ENCODE measurements at places on chromosomes 2 and 18.

- DNase-seq = no peak
These were observed 83.8 kb downstream of the AGAP1 start for GRCh38 chr2:235577404-235578330.

DNA sequence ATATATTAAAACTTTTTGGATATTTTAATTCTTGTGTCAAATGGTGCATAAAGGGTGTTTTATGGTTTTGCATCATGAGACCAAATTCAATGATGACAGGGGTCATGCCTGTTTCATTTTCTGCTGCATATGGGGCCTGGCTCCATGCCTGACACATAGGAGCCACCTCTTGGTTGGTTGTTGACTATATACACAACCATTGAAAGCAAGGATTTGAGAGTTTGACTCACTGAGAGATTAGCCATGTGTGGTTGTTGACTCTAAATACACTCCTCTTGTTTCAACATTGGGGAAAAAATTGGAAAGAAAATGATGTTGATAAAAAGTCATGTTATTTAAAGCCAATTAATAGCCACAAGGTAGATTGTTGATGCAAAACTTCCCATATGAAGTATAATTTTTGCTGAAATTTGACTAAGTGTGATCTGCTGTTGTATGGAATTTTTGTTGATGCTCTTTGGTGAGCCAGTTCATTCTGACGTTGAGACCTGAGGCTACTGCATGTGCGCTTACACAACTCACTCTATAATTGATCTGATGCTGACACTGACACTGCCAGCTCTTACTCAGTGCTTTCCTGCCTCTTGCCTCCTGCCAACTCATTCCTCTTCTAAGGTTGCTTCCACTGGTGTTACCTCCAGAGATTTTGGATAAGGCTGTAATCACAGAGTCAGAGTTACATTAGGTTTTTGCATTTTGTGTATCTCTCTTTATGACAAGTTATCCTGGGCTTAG, 446.2 kb upstream of the SLC14A2 start:
- no peak for DNase-seq

DNA sequence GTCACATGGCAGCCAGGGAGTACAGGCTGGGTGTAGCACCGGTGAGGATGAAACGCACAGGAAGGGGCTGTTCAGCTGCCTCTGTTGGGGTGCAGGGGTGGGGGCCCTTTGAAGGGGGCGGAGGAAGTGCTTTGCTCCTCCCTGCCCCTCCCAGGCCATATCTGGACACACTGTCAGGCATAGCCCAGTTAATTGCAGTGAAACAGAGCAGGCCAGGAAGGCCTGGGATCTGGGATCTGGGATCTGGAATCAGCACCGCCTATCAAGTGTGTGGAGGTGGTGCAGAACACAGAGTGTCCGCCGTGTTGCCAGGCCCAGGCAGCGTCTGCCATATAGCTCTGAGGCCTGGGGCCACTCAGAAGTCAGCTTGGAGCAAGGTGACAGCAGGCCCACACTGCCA, 119.3 kb upstream of the MSH2 start:
- no peak for DNase-seq

GRCh38 chr2:96860065-96861029, 2.5 kb upstream of the ANKRD39 start:
- DNase-seq = peak; percentile 36

DNA sequence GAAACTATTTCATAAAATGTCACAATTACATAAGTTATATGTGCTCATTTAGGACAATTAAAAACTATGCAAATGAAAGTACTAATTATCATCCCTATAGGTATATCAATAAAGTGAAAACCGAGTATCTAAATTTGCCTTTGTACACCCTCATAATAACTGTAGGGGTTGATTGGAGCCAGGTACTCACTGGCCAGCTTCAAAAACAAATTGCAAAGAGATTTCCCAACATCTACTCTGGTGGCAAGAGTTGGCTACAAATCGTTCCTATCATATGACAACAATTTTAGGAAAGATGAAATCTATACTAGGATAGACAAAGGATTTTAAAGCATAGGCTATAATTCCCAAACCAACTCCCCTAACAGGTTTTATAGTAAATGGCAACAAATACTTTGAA, 556.4 kb downstream of the LRRTM4 start:
- DNase-seq = no peak

GRCh38 chr2:148592791-148593190, 51.8 kb upstream of the EPC2 start:
- DNase-seq = no peak

DNA sequence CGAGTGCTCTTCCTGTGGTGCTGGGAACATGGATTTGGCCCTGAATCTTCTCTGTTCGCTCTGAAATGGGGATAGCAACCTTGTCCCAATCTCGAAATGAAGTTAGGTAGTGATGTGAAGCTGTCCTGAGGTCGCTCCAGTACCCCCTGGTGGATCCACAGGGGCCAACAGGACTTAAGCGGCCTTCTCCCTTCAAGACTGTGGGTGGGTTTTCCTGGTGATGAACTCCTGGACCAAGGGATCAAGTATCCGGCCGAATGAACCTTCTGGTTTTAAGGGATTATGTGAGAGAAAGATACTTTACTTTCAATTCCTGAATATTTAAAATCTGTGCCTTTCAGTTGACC, 156.5 kb downstream of the NAPG start:
- DNase-seq = no peak

DNA sequence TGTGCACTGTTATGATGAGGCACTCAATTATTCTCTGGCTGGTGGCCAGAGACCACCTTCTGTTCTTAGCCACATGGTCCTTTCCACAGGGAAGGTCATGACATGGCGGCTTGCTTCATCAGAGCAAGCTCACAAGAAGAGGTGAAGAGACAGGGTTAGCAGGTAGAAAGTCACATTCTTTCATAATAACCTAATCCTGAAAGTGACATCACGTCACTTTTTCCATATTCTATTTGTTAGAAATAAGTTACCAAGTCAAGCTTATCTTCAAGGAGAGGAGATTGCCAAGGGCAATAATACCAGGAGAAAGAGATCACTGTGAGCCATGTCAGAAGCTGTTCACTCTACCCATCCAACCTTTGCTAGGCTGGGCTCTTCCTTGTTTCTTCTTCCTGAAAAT, 139.4 kb downstream of the OSR1 start:
- no peak for DNase-seq

GRCh38 chr2:138503087-138503442, 1.5 kb downstream of the SPOPL start:
- DNase-seq = no peak

- peak; percentile 74 for DNase-seq
These were observed 997 bp upstream of the TGIF1 start for GRCh38 chr18:3448838-3449511.

DNA sequence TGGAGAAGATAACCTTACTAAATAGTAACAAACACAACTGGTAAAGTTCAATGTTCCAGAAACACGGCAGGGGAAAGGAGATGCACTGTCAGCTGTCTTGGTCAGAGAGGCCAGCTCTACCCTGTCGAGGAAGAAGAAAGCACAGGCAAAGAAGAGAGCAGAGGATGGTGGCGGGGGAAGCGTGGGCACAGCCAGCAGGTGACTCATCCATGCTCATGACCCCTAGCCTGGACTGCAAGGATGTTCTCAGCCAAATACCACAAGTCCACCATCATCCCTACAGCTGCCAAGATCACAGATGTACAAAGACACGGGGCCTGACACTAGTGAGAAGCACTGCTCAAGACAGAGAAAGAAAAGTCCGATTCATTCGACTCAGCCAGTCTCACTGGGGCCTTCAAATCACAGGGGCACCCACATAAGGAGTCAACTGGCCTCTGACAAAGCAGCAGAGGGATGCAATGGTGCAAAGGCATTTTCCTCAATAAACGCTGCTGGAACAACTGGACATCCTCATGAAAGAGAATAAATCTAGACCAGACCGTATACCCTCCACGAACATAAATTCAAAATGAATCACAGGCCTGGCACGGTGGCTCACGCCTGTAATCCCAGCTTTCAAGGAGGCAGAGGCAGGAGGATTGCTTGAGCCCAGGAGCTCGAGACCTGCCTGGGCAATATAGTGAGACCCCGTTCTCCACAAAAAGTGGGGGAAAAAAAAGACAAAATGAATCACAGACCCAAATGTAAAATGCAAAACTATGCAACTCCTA, 5.6 kb downstream of the DTYMK start:
- no peak for DNase-seq

DNA sequence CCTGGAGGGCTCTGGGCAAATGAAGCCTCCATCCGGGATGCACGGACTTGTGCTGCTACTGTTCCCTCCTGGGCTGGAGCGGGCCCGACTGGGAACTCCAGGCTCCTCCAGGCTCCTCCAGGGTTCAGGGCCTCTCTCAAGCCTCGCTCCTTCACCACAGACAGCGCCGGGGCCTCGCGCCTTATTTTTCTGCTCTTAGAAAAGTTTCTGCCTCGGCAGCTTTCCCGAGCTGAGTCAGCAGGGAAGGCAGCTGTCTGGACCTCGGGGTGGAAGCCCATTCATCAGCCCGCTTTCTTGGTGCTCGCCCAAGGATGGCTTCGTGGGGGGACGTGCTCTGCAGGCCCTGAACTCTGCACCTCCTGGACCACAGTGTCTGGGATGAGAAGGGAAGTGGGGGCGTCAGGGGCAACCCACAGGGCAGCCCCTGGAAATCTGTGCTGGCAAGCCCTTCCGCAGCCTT, 12.9 kb upstream of the TEX51 start:
- DNase-seq = no peak

DNA sequence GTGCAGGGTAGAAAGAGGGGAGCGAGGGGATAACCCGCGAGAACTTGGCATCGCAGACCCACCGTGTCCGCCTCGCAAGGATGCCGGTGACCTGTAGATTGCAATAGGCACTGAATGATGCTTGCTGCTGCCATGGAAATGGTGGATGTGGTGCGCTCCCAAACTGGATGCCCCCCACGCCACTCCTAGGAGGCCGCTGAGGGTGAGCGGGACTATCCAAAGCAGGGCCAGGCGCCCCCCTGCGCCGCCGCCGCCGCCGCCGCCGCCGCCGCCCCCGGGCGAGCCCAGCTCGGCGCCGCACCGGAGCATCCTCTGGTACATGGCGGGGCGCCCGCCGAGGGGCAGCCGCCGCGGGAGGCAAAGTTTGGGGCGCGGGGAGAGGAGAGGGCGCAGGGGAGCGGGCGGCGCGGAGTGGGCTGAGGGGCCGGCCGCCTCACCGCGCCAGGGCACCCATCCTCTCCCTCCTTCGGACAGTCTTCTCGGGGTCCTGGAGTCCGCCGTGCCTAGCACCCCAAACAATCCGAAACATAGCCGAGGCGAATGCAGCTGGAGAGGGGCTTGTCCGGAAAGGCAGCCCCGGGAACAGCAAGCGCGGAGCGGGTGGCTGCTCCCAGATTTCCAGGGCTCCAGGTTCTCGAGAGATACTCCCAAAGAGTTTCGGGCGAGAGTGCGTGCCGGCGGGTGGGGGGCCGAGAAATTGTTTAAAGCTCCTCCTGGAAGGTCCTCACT, 685.1 kb downstream of the NRXN1 start:
- no peak for DNase-seq
